ENCODE measurements at places on chromosomes 13 and 19.

DNA sequence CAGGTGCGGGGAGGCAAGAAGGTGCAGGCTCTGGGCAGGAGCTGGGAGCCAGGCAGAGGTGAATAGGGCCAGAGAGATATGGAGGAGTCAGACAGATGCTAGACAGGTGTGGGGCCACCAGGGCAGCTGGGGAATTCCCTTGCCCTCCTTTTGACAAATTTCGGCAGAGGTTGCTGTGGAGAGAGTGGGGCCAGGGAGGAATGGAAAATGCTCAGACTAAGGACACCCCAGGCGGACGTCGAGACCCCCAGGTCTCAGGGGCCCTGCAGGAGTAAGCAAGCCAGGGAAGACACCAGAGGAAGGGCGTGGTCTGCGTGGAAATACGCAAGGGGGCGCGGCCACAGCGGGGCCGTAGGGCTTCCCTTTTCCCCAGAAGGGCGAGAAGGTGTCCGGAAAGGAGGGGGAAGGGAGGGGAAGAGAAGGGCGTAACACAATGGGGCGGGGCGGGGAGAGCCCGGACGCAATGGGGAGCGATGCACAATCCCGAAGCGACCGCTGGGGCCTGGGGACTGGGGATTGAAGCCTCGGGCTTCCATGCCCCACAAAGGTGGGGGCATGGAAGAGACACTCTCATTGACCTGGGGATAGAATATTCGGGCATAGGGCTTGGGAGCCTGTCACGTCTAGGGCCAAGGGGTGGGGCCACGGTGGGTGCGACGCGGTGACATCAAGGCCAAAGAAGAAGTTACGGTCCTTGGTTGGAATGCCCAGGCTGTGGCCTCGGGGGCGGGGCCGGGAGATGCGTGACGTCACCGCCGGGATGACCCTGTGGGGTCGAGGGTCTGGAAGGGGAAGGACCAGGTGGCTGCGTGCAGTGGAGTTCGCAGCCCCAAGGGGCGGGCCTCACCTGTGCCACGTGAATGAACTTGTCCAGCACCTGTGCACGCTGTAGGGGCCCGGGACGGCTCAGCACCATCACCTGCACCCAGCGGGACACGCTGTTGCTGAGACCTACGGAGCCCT lies 8.2 kb downstream of the RASGRP4 start:
- no peak for DNase-seq

- no peak for DNase-seq
Observed at GRCh38 chr19:3738477-3739220, 22.8 kb downstream of the APBA3 start.

DNA sequence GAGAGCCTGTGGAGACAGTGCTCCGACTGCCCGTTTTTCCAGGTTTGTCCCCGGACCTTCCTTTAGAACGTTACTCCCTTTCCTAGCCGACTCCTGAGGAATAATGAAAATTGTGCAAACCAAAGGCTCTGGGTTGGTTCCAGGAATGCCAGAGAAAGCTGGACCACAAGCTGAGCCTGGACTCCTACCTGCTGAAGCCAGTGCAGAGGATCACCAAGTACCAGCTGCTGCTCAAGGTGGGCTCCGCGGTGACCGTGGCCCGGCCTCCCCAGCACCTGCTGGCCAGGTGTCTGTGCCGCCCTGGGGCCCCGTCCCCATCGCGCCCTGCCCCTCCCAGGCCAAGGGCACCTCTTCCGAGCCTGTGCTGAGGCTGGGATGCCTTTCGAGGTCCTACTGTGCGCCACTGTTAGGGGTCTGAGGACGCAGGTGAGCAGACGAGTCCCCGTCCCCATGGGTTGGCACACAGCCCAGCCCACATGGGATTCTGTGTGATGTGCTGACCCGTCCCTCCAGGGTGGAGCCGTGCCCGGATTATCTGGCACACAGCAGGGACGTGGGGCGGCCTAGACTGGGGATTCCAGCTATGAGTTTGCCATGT lies 20.5 kb upstream of the F7 start:
- DNase-seq = no peak

GRCh38 chr13:75881109-75881775 lies 245.1 kb downstream of the LMO7 start:
- no peak for DNase-seq
